ENCODE measurements at places on chromosomes 7 and 10.

DNA sequence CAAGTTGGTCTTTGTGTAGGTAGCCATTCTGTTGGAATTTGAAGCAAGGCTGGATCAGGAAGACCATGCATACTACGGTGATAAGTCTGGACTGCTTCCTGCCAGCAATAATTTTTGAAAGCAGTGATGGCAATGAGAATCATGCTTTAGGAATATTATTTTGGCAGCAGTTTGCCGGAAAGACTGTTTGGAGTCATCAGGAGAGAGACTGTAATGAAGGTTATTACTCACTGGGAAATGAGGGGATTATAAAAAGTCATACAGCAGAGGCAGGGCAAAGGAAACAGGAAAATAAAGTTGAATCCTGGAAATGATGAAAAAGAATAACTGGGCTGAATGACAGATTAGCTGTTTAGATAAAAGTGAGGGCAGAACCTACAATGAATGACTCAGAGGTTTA, 1136.8 kb upstream of the AUTS2 start:
- no peaks in the 10 kb centered on the region for H3K4me1 ChIP-seq
- H3K4me3 ChIP-seq, result no peak overlapping the region
- no peaks in the 10 kb centered on the region for H3K27me3 ChIP-seq
- H3K36me3 ChIP-seq, result no peaks in the 10 kb centered on the region
- no peak for DNase-seq

DNA sequence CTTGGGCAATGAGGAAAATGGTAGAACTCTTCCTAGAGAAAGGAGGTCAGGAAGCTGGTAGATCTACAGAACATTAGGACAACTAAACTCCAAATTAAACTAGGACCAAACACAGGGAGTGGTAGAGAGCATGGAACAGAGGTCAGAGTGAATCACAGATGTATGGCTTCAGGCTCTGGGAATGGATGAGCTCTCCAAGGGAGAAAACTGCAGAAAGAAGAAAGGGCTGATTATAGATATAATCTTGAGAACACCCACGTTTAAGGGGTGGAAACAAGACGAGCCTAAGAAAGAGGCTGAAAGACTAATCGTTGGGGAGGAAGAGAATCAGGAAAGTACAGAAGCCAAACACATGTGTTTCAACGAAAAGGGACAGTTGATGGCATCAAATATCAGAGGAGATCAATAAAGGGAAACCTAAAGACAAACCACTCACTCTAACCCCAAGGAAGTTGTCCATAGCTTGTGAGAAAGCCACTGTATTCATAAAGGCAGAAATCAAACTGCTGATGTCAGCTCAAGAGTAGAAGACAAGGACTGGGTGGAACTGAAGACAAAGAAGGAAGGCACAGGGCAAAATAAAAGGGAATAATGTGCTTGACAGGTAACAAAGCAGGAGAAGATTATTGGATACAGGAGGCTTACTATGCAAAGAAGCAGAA, 41.4 kb downstream of the NUDCD3 start:
- peaks cover 30% of the 10 kb centered on the region for H3K36me3 ChIP-seq
- no peak overlapping the region for H3K27ac ChIP-seq
- no peak for DNase-seq
- H3K27me3 ChIP-seq, result no peaks in the 10 kb centered on the region
- no peaks in the 10 kb centered on the region for H3K4me1 ChIP-seq
- no peak overlapping the region for H3K4me3 ChIP-seq

DNA sequence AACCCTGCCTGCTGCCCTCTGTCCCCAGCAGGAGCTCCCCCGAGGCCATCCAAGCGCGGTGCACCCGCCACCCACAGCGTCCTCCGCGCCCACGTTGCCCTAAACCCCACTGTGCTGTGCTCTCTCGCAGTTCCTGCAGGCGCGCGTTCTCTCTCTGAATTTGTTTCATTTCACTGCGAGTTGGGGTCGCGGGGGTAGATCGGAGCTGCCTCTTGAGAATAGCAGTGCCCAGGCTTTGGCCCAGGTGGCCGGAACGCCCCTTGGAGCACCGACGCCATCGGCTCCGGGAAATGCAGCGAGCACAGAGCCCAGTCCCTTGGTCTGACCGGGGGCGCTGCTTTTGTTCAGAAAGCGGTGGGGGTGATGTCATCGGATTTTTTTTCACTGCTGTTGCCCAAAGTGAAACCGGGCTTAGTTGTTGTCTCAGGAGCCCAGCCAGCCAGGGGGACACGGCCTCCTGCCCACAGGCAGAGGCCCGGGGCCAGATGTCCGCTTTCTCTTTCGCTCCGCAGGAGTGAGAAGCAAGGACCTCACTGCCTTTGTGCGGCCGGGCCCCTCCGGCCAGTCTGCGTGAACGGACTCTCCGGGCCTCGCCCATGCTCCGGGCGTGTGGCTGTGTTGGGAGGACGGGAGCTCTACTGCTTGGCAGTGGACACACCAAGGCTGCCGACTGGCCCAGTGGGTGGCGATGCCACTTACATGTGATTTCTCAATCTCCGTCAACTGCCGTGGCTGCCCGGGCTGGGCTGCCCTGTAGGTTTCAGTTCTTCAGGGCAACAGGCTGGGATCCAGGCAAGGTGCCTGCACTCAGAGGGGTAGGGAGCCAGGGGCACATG, 43.1 kb downstream of the FOXK1 start:
- peak overlapping the region; percentile 96 for H3K27ac ChIP-seq
- H3K4me3 ChIP-seq, result peak overlapping the region; percentile 45
- DNase-seq, result peak; percentile 96
- H3K27me3 ChIP-seq, result no peaks in the 10 kb centered on the region
- H3K4me1 ChIP-seq, result peaks cover 24% of the 10 kb centered on the region

DNA sequence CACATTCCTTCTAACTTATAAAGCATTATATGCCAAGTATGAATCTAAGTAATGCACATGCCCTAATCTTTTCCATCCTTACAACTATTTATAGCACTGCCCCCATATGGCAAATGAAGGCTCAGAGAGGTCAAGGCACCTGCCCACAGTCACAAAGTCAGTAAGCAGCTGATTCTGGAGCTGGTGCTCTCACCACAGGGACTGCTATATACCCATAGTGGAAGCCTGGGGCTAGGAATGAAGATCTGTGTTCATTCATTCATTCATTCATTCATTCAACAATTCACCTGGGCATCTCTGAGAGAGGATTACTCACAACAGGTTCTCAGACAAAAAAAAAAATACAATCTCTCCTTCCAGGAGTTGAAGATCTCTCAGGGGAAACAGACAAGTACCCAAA, 213.4 kb downstream of the KCNMA1 start:
- no peak overlapping the region for H3K4me3 ChIP-seq
- no peaks in the 10 kb centered on the region for H3K27me3 ChIP-seq
- 0 out of 2 replicates have a peak, but pooled peaks cover 7% of the 10 kb centered on the region for H3K4me1 ChIP-seq
- H3K36me3 ChIP-seq, result no peaks in the 10 kb centered on the region

DNA sequence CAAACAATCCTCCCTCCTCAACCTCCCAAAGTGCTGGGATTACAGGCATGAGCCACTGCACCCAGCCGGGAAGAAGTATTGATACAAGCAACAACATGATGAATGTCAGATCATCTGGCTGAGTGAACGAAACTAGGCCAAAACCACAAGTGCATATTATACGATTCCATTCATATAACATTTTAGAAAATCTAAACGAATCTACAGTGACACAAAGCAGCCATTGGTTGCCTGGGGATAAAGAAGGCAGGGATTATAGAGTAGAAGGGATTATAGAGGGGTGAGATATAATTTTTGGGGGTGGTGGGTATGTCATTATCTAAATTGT, 11.5 kb upstream of the RHBDD2 start:
- no peaks in the 10 kb centered on the region for H3K36me3 ChIP-seq
- peaks cover 23% of the 10 kb centered on the region for H3K4me1 ChIP-seq
- no peaks in the 10 kb centered on the region for H3K27me3 ChIP-seq
- H3K27ac ChIP-seq, result peak overlapping the region; percentile 39

DNA sequence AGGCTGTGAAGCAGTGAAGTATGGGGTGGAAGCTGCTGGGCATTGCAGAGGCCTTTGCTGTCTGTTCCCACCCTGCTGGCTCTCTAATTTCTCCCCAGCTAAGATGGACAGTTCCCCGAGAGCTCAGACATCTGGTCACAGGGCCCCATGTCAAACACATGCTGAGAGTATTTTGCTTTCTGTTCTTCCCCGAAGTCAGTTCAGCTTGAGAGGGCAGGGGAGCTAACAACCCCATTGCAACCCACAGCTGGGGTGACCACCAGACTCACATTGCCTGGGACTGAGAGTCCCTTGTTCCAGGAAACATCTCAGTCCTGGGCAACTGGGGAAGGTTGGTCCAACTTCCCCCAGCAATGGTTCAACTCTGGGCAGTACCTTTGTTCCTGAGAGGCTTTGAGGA, 52.8 kb downstream of the ABCA13 start:
- H3K4me1 ChIP-seq, result no peaks in the 10 kb centered on the region
- DNase-seq, result no peak
- H3K27ac ChIP-seq, result no peak overlapping the region

DNA sequence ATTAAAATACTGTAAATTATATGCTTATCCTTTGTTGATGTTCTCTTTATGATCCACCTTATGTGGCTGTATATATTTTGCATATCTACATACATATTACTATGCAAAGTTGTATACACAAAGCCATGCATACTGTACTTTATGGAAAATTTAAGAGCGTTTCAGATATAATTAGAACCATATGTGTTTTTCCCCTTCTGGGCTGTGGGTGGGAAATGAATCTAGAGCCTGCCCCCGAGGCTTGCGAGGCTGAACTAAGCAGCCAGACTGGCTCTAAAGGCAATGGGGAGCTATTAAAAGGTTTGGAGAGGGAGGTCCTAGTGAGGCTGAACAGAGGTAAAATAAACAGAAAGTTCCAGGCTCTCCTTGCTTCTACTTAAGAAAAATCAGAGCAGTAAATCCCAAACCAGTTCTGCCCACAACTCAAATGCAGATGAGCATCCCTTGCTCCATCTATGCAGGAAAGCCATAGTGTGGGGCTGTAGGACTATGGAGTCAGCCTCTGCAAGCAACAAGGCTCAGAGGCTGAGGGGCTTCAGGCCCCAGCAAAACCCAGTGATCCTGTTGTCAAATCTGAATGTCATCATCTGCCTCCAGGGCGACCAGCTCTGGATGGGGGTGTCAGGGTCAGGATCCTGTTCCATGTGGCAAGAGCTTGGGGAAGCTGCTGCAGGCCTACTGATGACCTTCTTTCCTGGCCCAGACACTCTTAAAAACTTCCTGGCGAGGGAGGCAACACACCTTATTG, 14.1 kb upstream of the DDIT4 start:
- H3K36me3 ChIP-seq, result peaks cover 3% of the 10 kb centered on the region
- no peak overlapping the region for H3K4me3 ChIP-seq
- no peaks in the 10 kb centered on the region for H3K27me3 ChIP-seq
- no peak for DNase-seq
- H3K27ac ChIP-seq, result peak overlapping the region; percentile 83

GRCh38 chr7:127761196-127761595, 109.2 kb downstream of the SND1 start:
- H3K4me1 ChIP-seq, result no peaks in the 10 kb centered on the region
- no peak overlapping the region for H3K27ac ChIP-seq
- H3K27me3 ChIP-seq, result no peaks in the 10 kb centered on the region

- no peak overlapping the region for H3K4me3 ChIP-seq
- H3K36me3 ChIP-seq, result no peaks in the 10 kb centered on the region
- H3K27me3 ChIP-seq, result no peaks in the 10 kb centered on the region
- H3K27ac ChIP-seq, result peak overlapping the region; percentile 95
Measured at GRCh38 chr7:111083413-111083812, 7.5 kb upstream of the LRRN3 start.

GRCh38 chr10:94963901-94964300, 25.4 kb downstream of the CYP2C9 start:
- H3K4me1 ChIP-seq, result no peaks in the 10 kb centered on the region
- H3K4me3 ChIP-seq, result no peak overlapping the region
- peak; percentile 22 for DNase-seq

- peak overlapping the region; percentile 24 for H3K4me3 ChIP-seq
- DNase-seq, result peak; percentile 65
- peaks cover 34% of the 10 kb centered on the region for H3K4me1 ChIP-seq
- peak overlapping the region; percentile 62 for H3K27ac ChIP-seq
- H3K36me3 ChIP-seq, result no peaks in the 10 kb centered on the region
Measured at GRCh38 chr10:89332123-89332633, 4.4 kb downstream of the IFIT3 start.

GRCh38 chr7:88485821-88486220, 179.1 kb upstream of the STEAP4 start:
- DNase-seq, result no peak
- H3K4me1 ChIP-seq, result no peaks in the 10 kb centered on the region
- H3K4me3 ChIP-seq, result no peak overlapping the region
- no peak overlapping the region for H3K27ac ChIP-seq
- H3K27me3 ChIP-seq, result no peaks in the 10 kb centered on the region

DNA sequence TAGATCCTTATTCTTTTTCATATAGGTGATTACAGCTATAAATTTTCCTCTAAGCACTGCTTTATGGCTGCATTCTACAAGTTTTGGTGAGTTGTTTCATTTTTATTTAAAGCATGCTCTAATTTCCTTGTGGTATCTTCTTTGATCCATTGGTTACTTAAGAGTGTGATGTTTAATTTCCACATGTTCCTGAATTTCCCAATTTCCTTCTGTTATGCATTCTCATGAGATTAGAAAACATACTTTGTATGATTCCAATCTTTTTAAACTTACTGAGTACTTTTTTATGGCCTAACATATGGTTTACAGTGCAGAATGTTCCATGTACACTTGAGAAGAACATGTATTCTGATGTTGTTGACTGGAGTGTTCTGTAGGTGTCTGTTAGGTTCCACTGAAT, 53.4 kb downstream of the MYL10 start:
- H3K4me1 ChIP-seq, result no peaks in the 10 kb centered on the region
- H3K4me3 ChIP-seq, result no peak overlapping the region
- peaks cover 7% of the 10 kb centered on the region for H3K27me3 ChIP-seq
- no peaks in the 10 kb centered on the region for H3K36me3 ChIP-seq
- no peak overlapping the region for H3K27ac ChIP-seq

- no peak overlapping the region for H3K27ac ChIP-seq
- no peaks in the 10 kb centered on the region for H3K27me3 ChIP-seq
- H3K4me3 ChIP-seq, result no peak overlapping the region
- no peaks in the 10 kb centered on the region for H3K36me3 ChIP-seq
- peaks cover 60% of the 10 kb centered on the region for H3K4me1 ChIP-seq
- peak; percentile 92 for DNase-seq
Measured at GRCh38 chr10:126250045-126250444, 138.2 kb downstream of the ADAM12 start.

DNA sequence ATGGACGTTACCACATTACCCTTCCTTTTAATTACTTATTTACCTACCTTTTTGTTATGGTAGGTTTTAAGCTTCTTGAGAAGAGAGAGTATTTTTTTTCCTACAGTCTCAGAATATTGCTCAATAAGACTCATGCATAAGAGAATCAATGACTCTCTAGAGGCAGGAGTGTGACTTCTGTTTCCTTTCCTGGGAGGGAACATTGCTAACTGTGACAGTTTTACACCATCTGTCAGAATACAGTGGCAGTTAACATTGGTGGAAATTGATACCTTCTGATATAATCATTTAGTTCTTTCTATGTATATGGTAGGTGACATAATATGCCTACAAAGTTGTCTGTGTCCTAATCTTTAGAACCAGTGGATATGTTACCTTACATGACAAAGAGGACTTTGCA, 348.7 kb upstream of the POT1 start:
- no peaks in the 10 kb centered on the region for H3K4me1 ChIP-seq
- H3K27me3 ChIP-seq, result no peaks in the 10 kb centered on the region
- no peak overlapping the region for H3K4me3 ChIP-seq
- H3K36me3 ChIP-seq, result no peaks in the 10 kb centered on the region
- no peak overlapping the region for H3K27ac ChIP-seq

- H3K4me3 ChIP-seq, result no peak overlapping the region
- peak overlapping the region; percentile 56 for H3K27ac ChIP-seq
- H3K4me1 ChIP-seq, result peaks cover 21% of the 10 kb centered on the region
- peak; percentile 39 for DNase-seq
- H3K36me3 ChIP-seq, result no peaks in the 10 kb centered on the region
- H3K27me3 ChIP-seq, result no peaks in the 10 kb centered on the region
Measured at GRCh38 chr10:29583674-29584073, 51.1 kb downstream of the SVIL start.

All from SJSA1 (cell line).